Activated CD4-positive, CD25-positive, alpha-beta regulatory T cell treated with anti-CD3 and anti-CD28 coated beads, Interleukin-2, amount 50 U/mL, for 72 hours (primary cell): ENCODE measurements at places on chromosomes 6 and 20.
A peak's percentile ranks its signal among the peaks of the same experiment; 100 is the strongest.

- DNase-seq, result no peak
Observed at GRCh38 chr6:132919045-132919860, 104.9 kb downstream of the RPS12 start.

GRCh38 chr20:24934101-24934661, 14.9 kb upstream of the CST7 start:
- no peak for DNase-seq

DNA sequence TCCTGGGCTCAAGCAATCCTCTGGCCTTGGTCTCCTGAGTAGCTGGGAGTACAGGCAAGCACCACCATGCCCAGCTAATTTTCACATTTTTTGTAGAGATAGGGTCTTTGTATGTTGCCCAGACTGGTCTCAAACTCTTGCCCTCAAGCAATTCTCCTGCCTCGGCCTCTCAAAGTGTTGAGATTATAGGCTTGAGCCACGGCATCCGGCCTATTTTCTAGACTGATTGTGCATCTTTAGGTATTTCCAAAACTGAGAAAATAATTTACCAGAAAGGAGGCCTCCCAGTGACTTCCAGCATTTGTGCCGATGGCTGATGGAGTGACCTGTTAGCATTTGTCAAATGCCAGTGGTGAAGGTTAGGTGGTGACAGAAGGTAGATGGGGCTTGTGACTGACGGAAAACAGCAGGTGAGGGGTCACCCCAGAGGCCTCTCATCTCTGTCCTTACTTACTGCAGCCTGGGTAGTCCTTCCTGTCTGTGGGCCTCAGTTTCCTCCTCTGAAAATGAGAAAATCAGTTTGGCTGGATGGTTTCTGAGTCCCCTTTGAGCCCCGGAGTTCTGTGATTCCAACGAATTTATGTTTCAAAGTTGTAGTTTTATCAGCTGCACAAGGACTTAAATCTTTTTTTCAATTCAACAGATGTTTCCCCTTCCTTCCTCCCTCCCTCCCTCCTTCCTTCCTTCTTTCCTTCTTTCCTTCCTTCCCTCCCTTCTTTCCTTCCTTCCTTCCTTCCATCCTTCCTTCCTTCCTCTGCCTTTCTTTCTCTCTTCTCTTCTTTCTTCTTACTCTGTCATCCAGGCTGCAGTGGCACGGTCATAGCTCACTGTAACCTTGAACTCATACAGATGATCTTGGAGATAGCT, 53.5 kb downstream of the TGM2 start:
- no peak for DNase-seq

DNA sequence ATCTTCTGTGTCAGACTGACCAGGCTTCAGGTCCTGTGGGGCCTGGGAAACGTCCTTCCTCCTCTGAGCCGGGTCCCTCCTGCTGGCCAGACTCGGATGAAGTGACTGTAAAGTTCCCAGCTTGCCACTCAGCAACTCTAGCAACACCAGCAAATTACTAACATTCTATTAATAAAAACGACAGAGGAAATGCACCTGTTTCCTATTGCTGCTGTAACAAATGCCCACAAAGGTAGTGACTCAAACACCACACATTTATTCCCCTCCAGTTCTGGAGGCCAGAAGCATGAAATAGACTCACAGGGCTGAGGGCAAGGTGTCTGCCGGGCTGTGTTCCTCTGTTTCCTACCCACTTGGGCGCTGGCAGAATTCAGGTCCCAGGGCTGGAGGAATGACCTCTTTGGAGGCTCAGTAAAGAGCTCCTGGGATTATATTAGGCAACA, 48.8 kb downstream of the CTCFL start:
- DNase-seq, result no peak

DNA sequence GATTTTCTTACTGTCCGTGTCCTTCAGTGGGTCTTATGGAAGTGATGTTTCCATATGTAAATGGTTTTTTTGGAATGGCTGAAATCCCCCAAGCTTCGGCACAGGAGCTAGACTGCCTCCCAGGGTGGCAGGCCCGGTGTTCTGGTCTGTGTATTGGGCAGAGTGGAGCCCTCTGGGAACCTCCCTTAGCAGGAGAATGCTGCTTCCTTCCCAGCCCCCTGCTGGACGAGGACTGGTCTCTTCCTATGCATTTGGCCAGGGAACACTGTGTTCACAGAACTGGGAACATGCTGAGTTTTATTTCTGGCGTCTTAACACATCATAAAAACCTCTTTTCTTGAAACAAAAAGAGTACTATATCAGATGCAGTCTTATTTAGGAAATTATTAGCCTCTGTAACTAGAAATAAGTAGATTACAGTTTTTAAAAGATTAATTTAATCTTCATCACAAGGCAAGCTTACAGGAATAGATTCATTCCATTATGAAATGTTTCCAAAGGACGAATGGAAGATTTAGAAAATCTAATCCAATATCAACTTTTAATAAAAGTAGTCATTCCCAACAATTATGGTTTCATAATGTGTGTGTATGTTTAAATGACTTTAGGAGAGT, 56.6 kb downstream of the SYTL3 start:
- no peak for DNase-seq

DNA sequence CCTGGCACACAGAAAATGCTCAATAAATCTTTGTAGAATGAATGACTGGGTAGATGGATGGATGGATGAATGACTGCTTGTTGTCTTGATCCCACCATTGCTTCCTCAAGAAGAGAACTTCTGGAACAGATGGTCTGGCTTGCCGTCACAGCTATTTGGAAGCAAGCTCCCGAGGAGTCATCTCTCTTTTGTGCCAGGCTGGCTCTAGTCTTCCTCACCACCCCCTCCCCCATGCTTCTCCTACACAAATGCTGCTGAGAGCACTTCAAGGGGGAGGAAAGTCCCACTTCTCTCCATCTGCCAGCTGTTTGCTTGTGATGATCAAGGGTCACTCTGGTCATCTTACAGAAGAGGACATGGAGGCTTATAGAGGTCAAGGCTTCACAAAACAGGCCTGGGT, 11.6 kb upstream of the KCNG1 start:
- no peak for DNase-seq

DNA sequence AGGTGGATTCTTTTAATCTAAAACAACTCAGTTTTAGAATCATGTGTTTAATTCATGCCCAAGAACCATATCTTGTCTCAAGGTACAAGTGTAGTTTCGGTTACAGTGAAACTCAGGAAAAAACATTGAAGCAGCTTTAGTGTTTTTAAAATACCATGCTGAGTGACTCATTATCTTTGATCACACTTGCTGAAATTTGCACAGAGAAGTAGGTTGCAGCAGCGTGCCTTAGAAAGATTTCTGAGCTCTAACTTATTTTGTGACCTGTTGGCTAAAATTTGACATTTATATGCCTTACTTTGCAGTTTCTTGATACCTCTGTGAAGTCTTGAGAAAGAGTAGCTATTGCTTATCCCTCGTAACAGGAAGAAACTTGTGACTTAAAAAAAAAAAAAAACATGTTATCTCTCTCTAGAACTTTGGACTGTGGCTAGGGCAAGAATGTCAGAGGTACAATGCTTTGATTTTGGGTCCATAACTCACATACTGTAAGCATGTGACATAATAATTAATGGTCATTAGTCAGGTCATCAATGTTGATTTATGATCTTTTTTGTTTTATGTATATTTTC, 34.5 kb upstream of the FUCA2 start:
- no peak for DNase-seq

DNA sequence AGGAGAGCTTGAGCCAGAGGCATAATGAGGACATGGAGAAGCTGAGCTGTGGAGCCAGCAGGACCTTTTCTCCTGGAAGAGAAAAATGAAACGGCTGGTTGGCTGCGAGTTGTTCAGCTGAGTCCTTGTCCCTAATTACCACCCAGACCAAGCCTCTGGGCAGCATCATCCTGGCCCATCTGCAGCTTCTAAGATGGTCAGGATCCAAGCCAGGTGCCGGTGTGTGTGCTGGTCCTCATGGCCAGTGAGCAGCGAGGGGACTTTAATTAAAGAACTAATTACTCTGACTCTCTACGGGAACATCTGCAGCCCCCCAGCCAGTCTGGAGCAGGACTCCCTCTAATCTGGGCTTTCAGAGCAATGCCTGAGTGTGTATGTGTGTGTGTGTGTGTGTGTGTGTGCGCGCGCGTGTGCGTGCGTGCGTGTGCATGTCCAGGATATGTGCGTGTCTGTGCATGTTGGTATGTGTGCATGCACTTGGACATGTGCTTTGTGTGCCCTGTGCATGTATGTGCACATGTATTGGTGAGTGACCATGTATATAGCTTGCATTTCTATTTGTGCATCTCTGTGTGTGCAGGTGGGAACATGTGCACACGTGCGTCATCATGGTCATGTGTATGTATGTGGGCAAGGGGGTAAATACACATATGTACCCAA, 173.9 kb downstream of the DHX35 start:
- DNase-seq, result no peak

- no peak for DNase-seq
Observed at GRCh38 chr20:2086177-2086979, 15.2 kb upstream of the STK35 start.

- no peak for DNase-seq
Observed at GRCh38 chr6:138219398-138219797, 1.1 kb upstream of the PBOV1 start.

GRCh38 chr6:11366934-11367637, 134.6 kb upstream of the NEDD9 start:
- no peak for DNase-seq

GRCh38 chr20:6017880-6018279, 36.0 kb downstream of the LRRN4 start:
- no peak for DNase-seq

DNA sequence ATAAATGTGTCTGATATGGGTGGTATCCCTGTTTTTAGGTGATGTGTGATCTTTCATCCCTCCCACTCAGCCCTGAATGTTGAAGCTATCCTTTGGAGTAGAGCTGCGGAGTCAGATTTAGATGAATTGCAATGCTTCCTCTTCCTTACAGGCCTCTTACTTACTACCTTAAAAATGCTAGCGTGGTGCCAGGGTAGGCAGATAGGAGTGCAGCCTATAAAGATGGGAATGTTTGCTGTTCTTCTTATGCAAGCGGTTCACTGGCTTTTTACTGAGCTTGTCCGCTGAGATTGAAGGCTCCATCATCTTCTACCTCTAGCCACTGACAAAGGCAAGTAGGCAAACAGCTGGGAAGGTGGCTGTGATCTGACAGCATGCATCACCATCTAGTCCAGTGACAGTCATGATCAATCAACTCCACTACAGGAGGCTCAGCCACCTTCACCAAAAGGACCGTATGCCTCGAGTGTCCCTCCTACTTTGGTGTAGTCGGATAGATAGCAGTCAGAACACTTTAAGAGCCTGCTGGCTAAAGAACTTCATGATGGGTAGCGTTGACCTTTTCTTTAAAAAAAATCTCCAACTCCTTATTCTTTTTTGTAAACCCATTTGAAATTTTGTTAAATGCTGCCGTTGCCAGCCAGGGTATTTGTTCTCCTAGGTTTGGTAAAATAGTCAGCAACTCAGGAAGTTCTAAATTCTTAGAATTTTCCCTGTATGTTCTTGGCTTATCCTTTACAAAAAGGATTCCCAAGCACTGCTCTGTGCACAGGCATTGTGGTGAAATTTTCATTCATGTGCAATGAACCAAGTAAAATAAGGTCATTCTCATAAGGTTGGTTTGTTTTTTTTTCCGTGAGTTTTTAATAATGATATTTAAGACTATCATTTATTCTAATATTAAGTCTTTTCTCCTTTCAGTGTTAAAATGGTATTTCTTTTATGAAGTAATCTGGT, 169.6 kb downstream of the MTHFD1L start:
- DNase-seq, result no peak

- no peak for DNase-seq
Observed at GRCh38 chr6:1066449-1067090, 245.3 kb upstream of the FOXQ1 start.

GRCh38 chr20:19504251-19504650, 253.8 kb upstream of the RIN2 start:
- no peak for DNase-seq

- no peak for DNase-seq
Observed at GRCh38 chr6:120363429-120363828, 970.9 kb downstream of the TBC1D32 start.

DNA sequence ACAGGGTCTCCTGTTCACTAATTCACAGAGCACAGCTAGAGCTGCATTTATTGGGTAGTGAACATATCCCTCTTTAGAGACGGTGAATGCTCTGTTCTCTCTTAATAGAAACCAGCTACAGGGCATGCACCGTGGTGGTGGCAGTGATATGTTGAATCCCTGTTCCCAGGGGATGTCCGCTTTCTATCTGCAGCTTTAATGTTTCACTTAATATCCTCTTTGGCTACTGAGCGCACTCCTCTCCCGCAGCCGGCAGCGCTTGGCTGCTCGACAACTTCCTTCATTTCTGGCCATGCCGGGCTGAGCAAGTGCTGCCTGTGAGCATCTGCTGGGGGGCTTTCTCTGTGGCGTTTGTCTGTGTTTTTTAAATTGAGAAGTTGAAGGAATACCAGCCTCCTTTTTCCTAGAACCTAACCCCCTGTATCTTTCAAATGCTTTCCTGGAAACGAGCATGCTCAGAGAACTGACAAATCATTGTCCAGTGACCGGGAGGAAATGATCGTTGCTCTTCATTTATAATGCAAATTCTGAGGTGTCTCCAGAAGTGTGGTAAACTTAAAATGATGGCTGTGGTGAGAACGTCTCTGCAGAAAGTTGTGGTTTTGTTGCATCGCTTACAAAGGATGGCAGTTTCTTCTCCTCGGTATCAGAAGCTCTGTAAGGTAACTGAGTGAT, 297.9 kb downstream of the UTRN start:
- DNase-seq, result peak; percentile 42
